ENCODE measurements at places on chromosomes 11 and 22.

DNA sequence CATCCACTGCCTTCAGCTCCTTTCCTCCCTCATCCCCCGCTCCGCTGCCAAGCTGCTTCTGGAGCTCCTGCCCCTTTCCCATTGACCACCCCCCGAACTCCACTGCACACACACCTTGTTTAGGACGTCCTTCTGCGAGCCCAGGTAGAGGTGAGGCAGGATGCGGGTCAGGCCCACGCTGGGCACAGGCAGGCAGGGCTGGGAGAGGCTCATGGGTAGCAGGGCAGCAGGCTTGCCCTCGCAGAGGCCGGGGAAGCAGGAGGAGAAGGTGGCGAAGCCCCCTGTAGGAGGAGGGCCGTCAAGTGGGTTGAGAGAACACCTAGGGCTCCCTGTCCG, 13.3 kb downstream of the DUSP8 start:
- no peak for DNase-seq

DNA sequence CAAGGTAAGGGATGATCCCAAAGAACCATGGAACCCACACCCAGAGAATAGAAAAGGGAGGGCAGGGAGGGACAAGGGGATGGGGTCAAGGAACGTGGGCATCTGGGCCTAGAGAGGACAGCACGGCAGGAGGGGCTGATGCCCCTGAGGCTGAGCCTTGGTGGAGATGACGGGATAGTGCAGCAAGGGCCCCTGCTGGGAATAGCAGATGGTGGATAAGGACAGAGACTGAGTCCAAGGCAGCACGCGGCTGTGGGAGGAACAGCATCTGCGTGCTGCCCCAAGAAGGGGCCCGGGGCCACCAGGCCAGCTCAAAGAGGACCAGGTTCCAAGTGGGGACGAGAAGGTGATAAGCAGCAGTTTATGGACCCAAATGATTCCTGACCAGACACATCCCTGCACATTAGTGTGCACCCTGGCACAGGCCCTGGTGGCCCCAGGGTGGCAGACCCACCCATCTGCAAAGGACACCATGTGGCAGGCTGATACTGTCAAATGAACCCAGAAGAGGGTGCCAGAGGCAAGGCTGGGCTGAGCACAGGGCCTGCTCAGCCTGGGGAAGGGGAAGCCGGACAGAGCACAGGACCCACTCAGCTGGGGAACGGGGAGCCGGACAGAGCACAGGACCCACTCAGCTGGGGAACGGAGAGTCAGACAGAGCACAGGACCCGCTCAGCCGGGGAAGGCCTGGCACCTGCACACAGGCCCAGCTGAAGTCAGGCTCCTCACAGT, 12.8 kb upstream of the TESMIN start:
- no peak for DNase-seq

GRCh38 chr11:24056051-24056450, 440.8 kb upstream of the LUZP2 start:
- DNase-seq: no peak

DNA sequence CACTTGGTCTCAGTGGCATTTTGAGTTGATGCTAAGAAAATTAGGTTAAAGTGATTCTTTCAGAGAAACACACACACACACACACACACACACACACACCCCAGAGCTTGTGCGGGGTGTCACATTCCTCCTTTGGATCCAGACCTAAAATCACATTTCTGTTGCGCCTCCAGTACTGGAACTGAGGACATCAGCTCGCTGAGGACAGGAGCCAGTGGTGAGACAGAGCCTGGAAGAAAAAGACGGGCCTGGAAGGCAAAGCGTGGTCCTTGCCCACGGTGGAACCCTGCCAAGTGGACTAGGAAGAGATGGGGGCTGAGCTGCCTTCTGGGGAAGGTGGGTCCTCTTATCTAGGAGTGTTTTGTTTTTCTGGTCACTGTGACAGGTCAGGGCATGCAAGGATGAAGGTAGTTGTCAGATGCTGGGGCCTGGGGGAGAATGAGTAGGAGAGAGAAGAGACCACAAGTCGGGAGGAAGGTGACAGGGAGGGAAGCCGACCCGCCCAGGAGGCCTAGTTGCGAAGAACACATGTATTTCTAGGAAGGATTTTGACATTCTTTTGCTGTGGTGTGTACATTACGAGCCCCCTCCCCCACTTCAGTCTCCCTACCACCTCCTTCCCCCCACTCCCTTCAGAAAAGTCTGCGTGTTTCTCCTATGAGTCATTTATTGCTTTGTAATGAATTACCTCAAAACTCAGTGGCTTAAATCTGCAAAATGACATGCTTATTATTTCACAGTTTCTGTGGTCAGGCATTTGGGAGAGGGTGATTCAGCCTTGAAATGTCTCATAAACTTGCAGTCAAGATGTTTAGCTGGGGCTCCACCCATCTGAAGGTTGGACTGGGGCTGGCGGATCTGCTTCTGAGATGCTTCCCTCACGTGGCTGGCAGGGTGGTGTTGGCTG, 4.8 kb upstream of the ELFN2 start:
- DNase-seq: no peak

DNA sequence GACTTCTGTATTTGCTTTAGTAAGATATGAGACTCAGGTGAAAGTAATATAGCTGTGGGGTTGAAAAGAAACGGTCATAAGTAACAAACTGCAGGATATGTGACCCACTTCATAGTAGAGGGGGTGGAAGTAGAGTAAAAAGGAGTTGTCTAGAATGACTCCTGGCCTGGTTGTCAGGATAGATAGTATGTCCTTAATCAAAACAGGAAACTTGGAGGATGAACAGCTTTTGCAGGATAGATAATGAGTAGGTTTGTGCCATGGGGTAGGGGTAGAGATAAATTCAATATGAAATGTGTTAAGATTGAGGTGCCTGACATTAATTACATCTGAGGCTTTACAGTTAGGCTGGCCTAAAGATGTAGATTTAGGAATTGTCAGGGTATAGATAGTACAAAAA, 47.0 kb upstream of the B3GNT6 start:
- no peak for DNase-seq

GRCh38 chr22:25451480-25452114, 112.9 kb upstream of the GRK3 start:
- no peak for DNase-seq

- no peak for DNase-seq
Observed at GRCh38 chr11:7485186-7486097, at the start of gene OLFML1. TSS of gene OLFML1 (plus strand) at chr11:7485506. CDS start at chr11:7485876, 370 bp downstream.

All from HuH-7.5 (cell line).